ENCODE measurements at places on chromosomes 3 and 15.
A peak's percentile ranks its signal among the peaks of the same experiment; 100 is the strongest.

GRCh38 chr15:41971895-41972252 lies 483 bp downstream of the EHD4 start:
- no peak for DNase-seq
- H3K27me3 ChIP-seq = peaks cover 5% of the 10 kb centered on the region
- peaks cover 55% of the 10 kb centered on the region for H3K4me1 ChIP-seq
- H3K4me3 ChIP-seq = peak overlapping the region; percentile 88
- peak overlapping the region; percentile 98 for H3K27ac ChIP-seq
- peaks cover 28% of the 10 kb centered on the region for H3K36me3 ChIP-seq

DNA sequence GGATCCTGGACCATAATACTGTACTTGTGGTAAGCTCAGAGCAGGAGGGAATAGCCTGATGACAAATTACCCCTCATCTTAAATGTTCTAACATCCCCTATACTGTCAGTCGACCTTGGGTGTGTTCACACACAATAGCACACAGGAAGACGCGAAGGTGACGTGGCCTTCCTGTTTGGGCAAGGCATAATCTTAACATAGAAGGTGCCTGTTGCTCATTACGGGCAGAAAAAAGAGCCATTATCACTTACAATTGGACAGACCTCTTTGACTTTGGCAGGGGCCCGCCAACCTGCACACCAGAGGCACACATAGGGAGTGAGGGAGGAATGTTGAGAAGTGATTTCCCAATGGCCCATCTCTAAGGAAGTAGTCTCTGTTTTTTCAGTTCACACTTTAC lies 144.2 kb downstream of the ANO10 start:
- no peaks in the 10 kb centered on the region for H3K27me3 ChIP-seq
- peak; percentile 62 for DNase-seq
- peaks cover 48% of the 10 kb centered on the region for H3K4me1 ChIP-seq
- H3K4me3 ChIP-seq = peak overlapping the region; percentile 28
- peak overlapping the region; percentile 91 for H3K27ac ChIP-seq
- no peaks in the 10 kb centered on the region for H3K36me3 ChIP-seq

- no peaks in the 10 kb centered on the region for H3K36me3 ChIP-seq
- DNase-seq = peak; percentile 62
- H3K27me3 ChIP-seq = peaks cover 33% of the 10 kb centered on the region
- no peak overlapping the region for H3K27ac ChIP-seq
- no peak overlapping the region for H3K4me3 ChIP-seq
Observed at GRCh38 chr3:13884851-13885703, 5.2 kb upstream of the WNT7A start.

DNA sequence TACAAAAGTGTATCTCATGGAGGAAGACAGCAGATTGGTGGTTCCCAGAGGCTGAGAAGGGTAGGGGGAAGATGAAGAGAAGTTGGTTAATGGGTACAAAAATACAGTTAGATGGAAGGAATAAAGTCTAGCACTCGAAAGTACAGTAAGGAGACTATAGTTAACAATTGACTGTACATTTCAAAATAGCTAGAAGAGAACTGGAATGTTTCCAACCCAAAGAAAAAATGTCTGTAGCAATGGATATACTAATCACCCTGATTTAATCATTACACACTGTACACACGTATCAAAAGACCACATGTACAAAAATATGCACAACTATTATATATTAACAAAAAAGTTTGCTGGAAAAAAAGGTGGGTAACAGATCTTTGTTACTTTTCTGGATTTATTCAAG lies 57.3 kb downstream of the THRB start:
- H3K36me3 ChIP-seq = no peaks in the 10 kb centered on the region
- no peaks in the 10 kb centered on the region for H3K27me3 ChIP-seq
- no peaks in the 10 kb centered on the region for H3K4me1 ChIP-seq

DNA sequence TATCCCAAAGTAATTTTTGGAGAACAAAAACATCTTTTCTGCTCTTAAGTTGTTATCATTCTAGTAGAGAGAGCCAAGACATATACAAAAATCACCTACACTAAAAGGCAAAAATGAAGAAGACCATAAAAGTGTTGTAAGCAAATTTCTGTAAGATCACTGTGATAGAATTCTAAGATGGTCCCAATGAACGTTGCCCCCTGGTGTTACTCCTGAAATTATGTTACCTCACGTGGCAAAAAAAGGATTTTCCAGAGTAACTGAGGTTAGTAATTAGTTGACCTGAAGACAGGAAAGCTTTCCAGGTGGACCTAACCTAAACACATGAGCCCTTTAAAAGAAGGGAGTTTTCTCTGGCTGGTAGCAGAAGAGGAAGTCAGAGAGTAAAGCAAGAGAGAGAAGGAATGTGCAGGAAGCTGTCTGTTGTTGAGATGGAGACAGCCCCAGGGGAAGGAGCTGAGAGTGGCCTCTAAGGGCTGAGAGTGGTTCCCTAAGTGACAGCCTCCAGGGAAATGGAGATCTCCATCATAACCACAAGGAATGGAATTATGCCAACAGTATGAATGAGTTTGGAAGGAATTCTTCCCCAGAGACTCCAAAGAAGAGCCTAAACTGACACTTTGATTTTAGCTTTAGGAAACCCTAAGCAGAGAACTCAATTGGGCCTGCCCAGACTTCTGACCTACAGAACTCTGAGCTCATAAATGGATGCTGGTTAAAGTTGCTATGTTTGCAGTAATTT lies 205.9 kb downstream of the CD47 start:
- no peak overlapping the region for H3K27ac ChIP-seq
- peaks cover 3% of the 10 kb centered on the region for H3K27me3 ChIP-seq
- H3K4me1 ChIP-seq = peaks cover 9% of the 10 kb centered on the region
- H3K36me3 ChIP-seq = no peaks in the 10 kb centered on the region
- no peak for DNase-seq

DNA sequence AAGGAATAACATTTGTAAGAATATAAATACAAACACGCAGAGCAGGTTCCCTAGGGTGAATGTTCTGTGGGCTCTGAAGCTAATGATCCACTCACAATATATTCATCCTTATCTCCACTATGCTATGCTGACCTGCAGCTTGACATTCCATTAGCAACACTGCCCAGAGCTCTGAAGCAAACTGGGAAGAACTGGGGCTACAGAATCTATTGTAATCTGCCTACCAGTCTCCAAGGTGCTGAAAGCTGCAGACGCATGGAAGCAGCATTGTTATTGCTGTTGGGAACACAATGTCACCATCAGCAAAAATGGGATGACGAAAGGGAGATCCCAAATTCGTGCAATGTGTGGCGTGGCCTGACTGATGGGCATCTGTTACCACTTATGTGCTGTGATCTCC lies 316.7 kb upstream of the RORA start:
- no peaks in the 10 kb centered on the region for H3K4me1 ChIP-seq
- DNase-seq = no peak
- no peak overlapping the region for H3K27ac ChIP-seq
- H3K27me3 ChIP-seq = peaks cover 29% of the 10 kb centered on the region

DNA sequence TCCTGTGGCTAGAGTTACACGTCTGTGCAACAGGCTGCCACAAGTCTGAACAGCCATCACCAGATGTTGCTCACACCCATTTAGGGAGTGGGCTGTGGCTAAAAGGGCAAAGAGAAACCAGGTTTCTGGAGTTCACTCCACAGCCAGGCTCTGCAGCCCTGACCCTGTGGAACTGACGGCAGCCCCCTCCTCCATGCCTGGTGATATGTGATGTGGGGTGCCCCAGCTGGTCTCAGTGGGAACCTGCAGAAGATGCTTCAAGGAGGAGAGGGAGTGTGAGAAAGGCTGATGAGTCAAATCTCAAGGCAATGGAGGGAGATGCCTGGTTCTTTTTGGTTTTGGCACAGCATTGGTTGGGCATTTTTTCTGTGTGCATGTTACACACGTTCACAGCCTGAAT lies 130.6 kb downstream of the TPRA1 start:
- peaks cover 71% of the 10 kb centered on the region for H3K27me3 ChIP-seq
- H3K27ac ChIP-seq = no peak overlapping the region
- H3K4me1 ChIP-seq = peaks cover 17% of the 10 kb centered on the region
- no peak for DNase-seq
- H3K36me3 ChIP-seq = no peaks in the 10 kb centered on the region

GRCh38 chr3:123100193-123100776 lies 33.5 kb downstream of the PDIA5 start:
- no peak overlapping the region for H3K4me3 ChIP-seq
- no peak for DNase-seq
- no peaks in the 10 kb centered on the region for H3K4me1 ChIP-seq
- no peak overlapping the region for H3K27ac ChIP-seq
- peaks cover 95% of the 10 kb centered on the region for H3K36me3 ChIP-seq
- H3K27me3 ChIP-seq = no peaks in the 10 kb centered on the region

DNA sequence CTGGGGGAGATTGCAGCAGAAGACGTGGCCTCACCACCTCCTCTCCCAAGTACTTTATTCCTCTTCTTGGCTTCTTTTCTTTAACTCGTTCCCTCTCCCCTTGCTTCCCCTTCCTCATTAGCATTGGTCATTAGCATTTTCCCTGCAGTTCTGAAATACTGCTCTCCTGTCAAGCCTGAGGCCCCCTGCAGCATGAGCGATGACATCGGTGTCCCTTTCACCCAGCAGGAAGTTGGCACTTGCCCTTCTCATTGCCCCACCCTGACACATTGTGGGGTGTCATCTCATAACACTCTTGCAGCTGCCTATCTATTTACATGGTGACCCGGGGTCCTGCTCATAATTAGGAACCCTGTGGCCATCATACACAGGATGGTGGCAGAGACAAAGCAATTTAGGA lies 167.1 kb downstream of the ARRDC4 start:
- H3K36me3 ChIP-seq = no peaks in the 10 kb centered on the region
- H3K27ac ChIP-seq = no peak overlapping the region
- no peak overlapping the region for H3K4me3 ChIP-seq
- H3K27me3 ChIP-seq = no peaks in the 10 kb centered on the region
- no peak for DNase-seq

- H3K36me3 ChIP-seq = no peaks in the 10 kb centered on the region
- H3K4me3 ChIP-seq = no peak overlapping the region
- H3K27ac ChIP-seq = no peak overlapping the region
- DNase-seq = no peak
Observed at GRCh38 chr3:161689584-161690298, 193.1 kb downstream of the OTOL1 start.

DNA sequence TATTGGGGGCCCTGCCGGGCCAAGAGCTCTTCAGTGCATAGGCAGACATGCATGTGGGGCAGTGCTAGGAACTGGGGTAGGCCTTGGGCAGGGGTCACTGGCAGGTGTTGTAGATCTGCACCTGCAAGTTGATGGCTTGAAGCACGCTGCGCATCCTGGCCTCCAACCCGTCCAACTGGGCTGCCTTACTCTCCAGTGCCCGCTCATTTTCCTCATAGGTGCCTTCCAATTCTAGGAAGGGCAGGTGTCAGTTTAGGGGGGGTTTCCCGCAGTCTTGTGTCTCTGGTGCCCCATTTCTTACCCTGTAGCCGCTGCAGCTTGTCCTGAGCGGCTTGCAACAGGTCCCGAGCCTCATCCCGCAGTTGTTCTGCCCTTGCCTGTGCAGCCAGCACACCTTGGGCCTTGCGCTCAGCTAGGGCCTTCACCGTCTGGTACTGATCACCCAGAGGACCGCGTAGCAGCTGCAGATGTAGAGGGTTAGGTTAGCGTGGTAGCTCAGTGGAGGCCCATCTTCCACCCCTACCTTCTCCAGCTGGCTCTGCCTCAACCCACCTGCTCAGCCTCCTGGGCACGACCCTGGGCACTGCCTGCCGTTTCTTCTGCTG lies 611 bp upstream of the USP19 start:
- H3K27me3 ChIP-seq = no peaks in the 10 kb centered on the region
- H3K36me3 ChIP-seq = peaks cover 34% of the 10 kb centered on the region
- DNase-seq = no peak
- peak overlapping the region; percentile 87 for H3K4me3 ChIP-seq
- peaks cover 27% of the 10 kb centered on the region for H3K4me1 ChIP-seq
- peak overlapping the region; percentile 93 for H3K27ac ChIP-seq

GRCh38 chr15:74578496-74578994 lies 37.1 kb upstream of the CLK3 start:
- peaks cover 82% of the 10 kb centered on the region for H3K36me3 ChIP-seq
- H3K27me3 ChIP-seq = no peaks in the 10 kb centered on the region
- no peak overlapping the region for H3K4me3 ChIP-seq
- DNase-seq = no peak
- peaks cover 7% of the 10 kb centered on the region for H3K4me1 ChIP-seq

- H3K27ac ChIP-seq = peak overlapping the region; percentile 35
- DNase-seq = no peak
- H3K36me3 ChIP-seq = peaks cover 88% of the 10 kb centered on the region
- peaks cover 1% of the 10 kb centered on the region for H3K4me1 ChIP-seq
Observed at GRCh38 chr3:66401675-66402491, 98.9 kb downstream of the LRIG1 start.

- no peaks in the 10 kb centered on the region for H3K36me3 ChIP-seq
- peaks cover 20% of the 10 kb centered on the region for H3K4me1 ChIP-seq
- no peak overlapping the region for H3K27ac ChIP-seq
- no peak for DNase-seq
Observed at GRCh38 chr3:119630880-119631329, 29.5 kb downstream of the POPDC2 start.

GRCh38 chr15:63484433-63485186 lies 19.8 kb upstream of the USP3 start:
- peaks cover 76% of the 10 kb centered on the region for H3K4me1 ChIP-seq
- peak overlapping the region; percentile 80 for H3K27ac ChIP-seq
- no peaks in the 10 kb centered on the region for H3K36me3 ChIP-seq
- H3K4me3 ChIP-seq = no peak overlapping the region
- DNase-seq = no peak

- peaks cover 35% of the 10 kb centered on the region for H3K4me1 ChIP-seq
- no peak overlapping the region for H3K4me3 ChIP-seq
- H3K36me3 ChIP-seq = no peaks in the 10 kb centered on the region
Observed at GRCh38 chr3:3105815-3106214, 4.4 kb downstream of the IL5RA start.

DNA sequence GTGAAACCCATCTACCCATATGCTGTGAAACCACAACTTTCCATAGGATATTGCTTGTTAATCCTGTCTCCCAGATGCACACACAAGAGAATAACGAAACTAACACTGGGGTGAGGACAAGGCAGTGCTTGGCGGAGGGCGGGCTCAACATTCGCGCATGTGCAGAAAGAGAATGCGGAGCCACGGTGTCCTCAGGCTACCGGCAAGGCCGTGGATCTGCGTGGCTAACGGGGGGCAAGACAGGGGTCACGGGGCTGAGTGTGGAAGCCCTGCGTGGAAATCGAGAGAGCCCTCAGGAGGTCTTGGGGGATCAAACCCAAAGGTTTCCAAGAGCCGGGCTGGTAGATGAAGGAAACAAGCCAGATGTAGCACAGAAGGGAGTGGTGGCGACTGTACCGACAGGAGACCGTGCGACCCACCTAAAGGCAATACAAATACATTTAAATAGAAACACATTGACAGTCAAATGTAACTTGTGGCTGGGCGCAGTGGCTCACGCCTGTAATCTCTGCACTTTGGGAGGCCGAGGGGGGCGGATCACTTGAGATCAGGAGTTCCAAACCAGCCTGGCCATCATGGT lies 48.5 kb upstream of the TRA2B start:
- DNase-seq = no peak
- H3K36me3 ChIP-seq = no peaks in the 10 kb centered on the region
- peaks cover 4% of the 10 kb centered on the region for H3K4me1 ChIP-seq
- no peak overlapping the region for H3K27ac ChIP-seq
- H3K27me3 ChIP-seq = peaks cover 15% of the 10 kb centered on the region
- H3K4me3 ChIP-seq = no peak overlapping the region
